Mesendoderm (in vitro differentiated cells): ENCODE measurements at places on chromosomes 4 and X.

DNA sequence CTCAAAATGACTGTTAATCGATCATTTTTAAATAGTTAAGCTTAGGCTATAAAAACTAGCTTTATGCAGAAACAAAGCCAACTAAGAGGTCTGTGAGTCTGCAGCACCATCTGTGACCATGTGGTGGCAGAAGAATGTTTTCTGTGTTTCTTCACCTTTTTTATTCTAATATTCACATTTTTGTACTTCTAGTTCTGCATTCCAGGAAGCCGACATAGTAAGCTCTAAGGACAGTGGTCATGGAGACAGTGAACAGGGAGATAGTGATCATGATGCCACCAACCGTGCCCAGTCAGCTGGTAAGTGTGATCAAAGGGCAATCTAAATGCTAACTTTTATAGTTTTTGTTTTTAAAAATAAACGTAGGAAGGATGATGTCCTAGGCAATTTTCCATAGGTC lies 5.6 kb downstream of the PCDH10 start:
- DNase-seq, result peak; percentile 45
- peak overlapping the region; percentile 7 for H3K4me3 ChIP-seq
- no peak overlapping the region for H3K27ac ChIP-seq
- H3K27me3 ChIP-seq, result no peaks in the 10 kb centered on the region
- no peaks in the 10 kb centered on the region for H3K4me1 ChIP-seq

GRCh38 chr4:184156163-184156920 lies 61.3 kb downstream of the ENPP6 start:
- DNase-seq, result no peak
- H3K36me3 ChIP-seq, result no peaks in the 10 kb centered on the region
- H3K4me3 ChIP-seq, result no peak overlapping the region
- H3K27me3 ChIP-seq, result no peaks in the 10 kb centered on the region

GRCh38 chr4:119113033-119113655 lies 22.5 kb upstream of the MYOZ2 start:
- no peak overlapping the region for H3K27ac ChIP-seq
- H3K4me3 ChIP-seq, result no peak overlapping the region
- H3K27me3 ChIP-seq, result no peaks in the 10 kb centered on the region
- H3K36me3 ChIP-seq, result no peaks in the 10 kb centered on the region
- DNase-seq, result peak; percentile 34

GRCh38 chr4:26827798-26828197 lies 32.8 kb upstream of the STIM2 start:
- no peak overlapping the region for H3K27ac ChIP-seq
- H3K4me3 ChIP-seq, result no peak overlapping the region
- no peaks in the 10 kb centered on the region for H3K36me3 ChIP-seq
- DNase-seq, result no peak

DNA sequence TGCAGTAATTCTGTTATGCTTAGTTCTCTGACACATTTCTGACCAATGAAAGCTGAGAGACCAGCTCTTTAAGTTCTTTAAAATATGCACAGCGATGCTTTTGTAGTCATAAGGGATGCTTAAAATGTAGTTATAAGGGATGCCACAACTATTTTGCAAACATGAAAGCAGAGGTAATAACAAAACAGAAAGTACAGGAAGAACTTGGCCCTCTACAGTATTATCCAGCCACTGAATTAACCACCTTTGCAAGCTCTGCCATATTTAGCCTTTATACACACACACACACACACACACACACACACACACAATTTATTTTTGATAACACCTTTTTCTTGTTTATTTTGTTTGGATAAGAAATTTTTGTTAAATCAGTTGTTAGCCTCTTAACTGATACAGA lies 590.0 kb downstream of the FAT4 start:
- H3K27me3 ChIP-seq, result no peaks in the 10 kb centered on the region
- H3K36me3 ChIP-seq, result no peaks in the 10 kb centered on the region
- H3K27ac ChIP-seq, result no peak overlapping the region
- no peak overlapping the region for H3K4me3 ChIP-seq
- no peaks in the 10 kb centered on the region for H3K4me1 ChIP-seq
- DNase-seq, result no peak

- H3K4me3 ChIP-seq, result no peak overlapping the region
- H3K36me3 ChIP-seq, result no peaks in the 10 kb centered on the region
- H3K4me1 ChIP-seq, result no peaks in the 10 kb centered on the region
These were observed 89.2 kb downstream of the PJA1 start for GRCh38 chrX:69076088-69076487.

- no peak overlapping the region for H3K4me3 ChIP-seq
- H3K27me3 ChIP-seq, result no peaks in the 10 kb centered on the region
- no peaks in the 10 kb centered on the region for H3K36me3 ChIP-seq
- no peak overlapping the region for H3K27ac ChIP-seq
- no peaks in the 10 kb centered on the region for H3K4me1 ChIP-seq
These were observed 132.7 kb upstream of the TTC29 start for GRCh38 chr4:147078362-147078761.

DNA sequence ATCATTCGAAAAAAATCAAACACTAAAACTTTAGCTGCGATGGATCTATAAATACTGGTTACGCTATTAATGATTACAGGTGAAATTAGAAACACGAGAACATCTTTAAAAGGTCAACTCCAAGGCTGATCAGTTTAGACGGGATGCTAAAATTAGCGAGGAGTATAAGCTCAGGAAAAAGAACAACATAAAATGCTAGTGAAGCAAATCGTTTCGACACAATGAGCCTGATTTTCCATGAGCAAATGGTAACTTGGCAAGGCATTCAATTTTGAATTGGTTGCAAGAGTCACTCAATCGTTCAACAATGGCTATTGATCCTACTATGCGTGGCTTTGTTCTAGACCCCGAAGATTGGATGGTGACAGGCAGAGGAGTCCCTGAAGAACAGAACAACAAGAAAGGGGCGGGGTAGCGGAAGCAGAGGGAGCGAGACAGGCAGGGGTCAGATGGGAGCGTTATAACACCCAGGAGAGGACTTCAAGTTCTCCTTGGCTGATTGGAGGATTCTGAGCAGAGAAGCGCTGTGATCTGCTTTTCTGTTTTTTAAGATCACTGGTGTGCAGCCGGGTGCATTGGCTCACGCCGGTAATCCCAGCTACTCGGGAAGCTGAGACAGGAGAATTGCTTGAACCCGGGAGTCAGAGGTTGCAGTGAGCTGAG lies 146.5 kb downstream of the RBM47 start:
- no peak overlapping the region for H3K27ac ChIP-seq
- no peak overlapping the region for H3K4me3 ChIP-seq
- DNase-seq, result peak; percentile 50
- H3K27me3 ChIP-seq, result no peaks in the 10 kb centered on the region
- H3K36me3 ChIP-seq, result no peaks in the 10 kb centered on the region
- peaks cover 3% of the 10 kb centered on the region for H3K4me1 ChIP-seq

GRCh38 chr4:6469898-6470501 lies 2.4 kb downstream of the PPP2R2C start:
- DNase-seq, result no peak
- peaks cover 3% of the 10 kb centered on the region for H3K27me3 ChIP-seq

- H3K36me3 ChIP-seq, result no peaks in the 10 kb centered on the region
- H3K4me1 ChIP-seq, result no peaks in the 10 kb centered on the region
- H3K27me3 ChIP-seq, result no peaks in the 10 kb centered on the region
- peak; percentile 22 for DNase-seq
These were observed 1.0 kb downstream of the HNRNPH2 start for GRCh38 chrX:101409043-101409442.

GRCh38 chrX:131402124-131402811 lies 113.2 kb upstream of the IGSF1 start:
- H3K36me3 ChIP-seq, result no peaks in the 10 kb centered on the region
- no peak for DNase-seq
- H3K4me1 ChIP-seq, result no peaks in the 10 kb centered on the region
- H3K27me3 ChIP-seq, result no peaks in the 10 kb centered on the region
- H3K27ac ChIP-seq, result no peak overlapping the region
- no peak overlapping the region for H3K4me3 ChIP-seq

DNA sequence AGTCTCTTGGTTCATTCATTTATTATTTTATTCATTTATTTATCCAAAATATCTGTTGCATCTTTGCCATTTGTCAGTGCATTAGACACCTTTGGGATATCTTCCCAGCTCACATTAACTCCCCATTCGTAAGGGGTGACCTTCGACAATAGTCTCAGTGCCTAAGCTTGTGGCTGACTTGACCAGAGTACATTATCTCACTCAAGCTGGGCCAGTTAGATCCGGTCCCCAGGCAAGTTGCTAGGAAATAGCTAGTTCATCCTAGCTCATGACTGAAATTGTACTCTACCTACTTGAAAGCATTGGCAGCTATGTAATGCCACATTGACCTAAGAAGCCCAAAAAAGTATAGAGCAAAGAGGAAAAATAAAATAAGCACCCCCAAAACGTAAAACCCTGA lies 165.3 kb downstream of the FBXO8 start:
- no peak overlapping the region for H3K27ac ChIP-seq
- no peaks in the 10 kb centered on the region for H3K27me3 ChIP-seq
- no peak overlapping the region for H3K4me3 ChIP-seq
- no peak for DNase-seq
- H3K4me1 ChIP-seq, result no peaks in the 10 kb centered on the region
- H3K36me3 ChIP-seq, result no peaks in the 10 kb centered on the region

DNA sequence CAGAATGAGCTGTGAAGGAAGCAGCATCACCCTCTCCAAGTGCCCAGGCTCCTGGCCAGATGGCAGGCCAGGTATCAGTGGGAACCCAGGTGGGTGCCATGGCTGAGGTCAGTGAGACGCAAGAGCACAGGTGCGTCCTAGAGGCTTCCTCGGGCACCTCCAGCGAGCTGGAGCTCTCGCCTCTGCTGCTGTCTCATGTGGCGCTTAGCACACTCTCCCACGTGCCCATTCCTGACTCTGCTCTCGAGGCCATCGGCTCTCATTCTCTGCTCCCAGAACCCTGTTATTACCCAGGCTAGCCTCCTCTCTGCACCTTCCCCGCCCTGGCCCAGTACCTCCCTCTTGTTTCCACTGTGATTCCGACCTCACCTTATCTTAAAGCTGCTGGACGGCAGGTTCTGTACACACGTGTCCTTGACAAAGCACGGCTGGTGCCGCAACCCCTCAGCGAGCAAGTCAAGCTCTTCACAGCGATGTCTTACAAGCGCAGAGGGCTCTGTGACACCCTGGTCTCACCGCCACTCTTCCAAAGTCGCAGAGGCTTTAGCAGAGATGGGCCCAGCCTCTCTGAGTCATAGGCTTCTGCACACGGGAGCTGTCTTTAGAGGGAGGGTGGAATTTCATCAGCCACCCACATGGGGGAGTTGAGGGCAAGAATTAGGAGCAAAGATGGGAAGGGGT lies 15.4 kb upstream of the MSANTD1 start:
- peaks cover 30% of the 10 kb centered on the region for H3K36me3 ChIP-seq
- no peak overlapping the region for H3K27ac ChIP-seq
- peak; percentile 66 for DNase-seq
- no peak overlapping the region for H3K4me3 ChIP-seq

DNA sequence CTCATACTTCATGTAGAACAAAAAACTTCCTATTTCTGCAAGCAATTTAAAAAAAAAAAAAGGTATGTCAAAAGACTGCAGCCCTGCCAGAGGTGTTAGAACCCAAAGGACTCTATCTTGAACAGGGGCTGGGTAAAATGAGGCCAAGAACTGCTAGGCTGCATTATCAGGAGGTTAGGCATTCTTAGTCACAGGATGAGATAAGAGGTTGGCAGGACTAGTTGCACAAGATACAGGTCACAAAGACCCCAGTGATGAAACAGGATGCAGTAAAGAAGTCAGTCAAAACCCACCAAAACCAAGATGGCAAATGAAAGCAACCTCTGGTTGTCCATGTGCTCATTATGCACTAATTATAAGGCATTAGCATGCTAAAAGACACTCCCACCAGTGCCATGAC lies 104.1 kb downstream of the ANOS1 start:
- no peaks in the 10 kb centered on the region for H3K27me3 ChIP-seq
- H3K27ac ChIP-seq, result no peak overlapping the region
- H3K4me3 ChIP-seq, result no peak overlapping the region
- H3K36me3 ChIP-seq, result no peaks in the 10 kb centered on the region

GRCh38 chr4:177308125-177308524 lies 1.5 kb upstream of the NEIL3 start:
- no peak for DNase-seq
- no peak overlapping the region for H3K27ac ChIP-seq
- no peaks in the 10 kb centered on the region for H3K27me3 ChIP-seq
- H3K36me3 ChIP-seq, result no peaks in the 10 kb centered on the region
- no peak overlapping the region for H3K4me3 ChIP-seq

DNA sequence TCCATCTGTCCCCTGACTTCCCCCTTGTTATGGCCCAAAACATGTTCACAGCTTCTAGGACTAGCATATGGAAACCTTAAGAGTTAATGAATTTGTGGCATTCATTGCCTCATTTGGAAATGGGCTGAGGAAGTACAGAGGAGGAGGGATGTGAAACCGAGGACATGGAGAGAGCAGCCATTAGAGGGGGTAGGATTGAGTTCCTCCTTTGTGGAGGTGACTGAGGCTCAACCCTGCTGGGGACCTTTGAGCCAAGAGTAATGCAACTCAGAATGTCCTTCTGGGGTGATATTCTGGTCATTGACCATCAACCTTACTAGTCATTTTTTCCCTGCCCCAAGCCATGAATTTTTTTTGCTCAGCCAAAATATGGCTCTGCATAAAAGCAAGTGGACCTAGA lies 109.4 kb downstream of the ZNF518B start:
- no peak overlapping the region for H3K27ac ChIP-seq
- H3K27me3 ChIP-seq, result no peaks in the 10 kb centered on the region
- DNase-seq, result no peak
- no peak overlapping the region for H3K4me3 ChIP-seq

DNA sequence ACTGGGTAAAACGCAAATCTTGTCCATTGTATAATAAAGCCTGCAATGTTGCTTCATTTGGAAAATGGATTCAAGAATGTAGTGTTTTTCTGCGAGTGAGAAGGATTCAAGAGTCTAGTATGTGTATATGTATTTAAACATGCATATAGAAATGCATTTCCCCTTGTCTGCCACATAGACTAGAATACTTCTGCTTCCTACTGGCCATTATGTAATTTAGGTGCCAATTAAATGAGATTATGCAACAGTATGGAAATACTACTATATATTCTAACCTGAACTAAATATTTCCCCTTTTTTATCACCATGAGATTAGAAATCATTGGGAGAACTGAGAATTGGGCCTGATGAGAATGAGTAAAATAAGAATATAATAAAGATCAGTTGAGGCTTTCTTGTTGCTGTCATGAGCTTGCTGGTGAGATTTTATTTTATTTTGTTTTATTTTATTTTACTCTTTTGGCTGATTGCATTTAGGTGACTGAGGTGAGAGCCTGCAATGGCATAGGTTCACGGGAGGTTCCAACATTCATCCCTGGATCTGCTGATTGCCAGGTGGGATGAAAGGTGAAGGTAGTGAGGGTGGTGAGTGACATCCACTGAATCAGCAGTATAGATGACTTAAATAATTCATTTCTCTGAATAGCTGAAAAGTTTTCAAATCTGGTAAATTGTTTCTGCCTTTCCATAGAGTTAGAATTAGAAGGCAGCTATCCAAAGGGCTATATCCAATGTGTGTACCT lies 95.6 kb upstream of the SLC4A4 start:
- H3K36me3 ChIP-seq, result no peaks in the 10 kb centered on the region
- H3K27me3 ChIP-seq, result no peaks in the 10 kb centered on the region
- H3K4me3 ChIP-seq, result no peak overlapping the region

DNA sequence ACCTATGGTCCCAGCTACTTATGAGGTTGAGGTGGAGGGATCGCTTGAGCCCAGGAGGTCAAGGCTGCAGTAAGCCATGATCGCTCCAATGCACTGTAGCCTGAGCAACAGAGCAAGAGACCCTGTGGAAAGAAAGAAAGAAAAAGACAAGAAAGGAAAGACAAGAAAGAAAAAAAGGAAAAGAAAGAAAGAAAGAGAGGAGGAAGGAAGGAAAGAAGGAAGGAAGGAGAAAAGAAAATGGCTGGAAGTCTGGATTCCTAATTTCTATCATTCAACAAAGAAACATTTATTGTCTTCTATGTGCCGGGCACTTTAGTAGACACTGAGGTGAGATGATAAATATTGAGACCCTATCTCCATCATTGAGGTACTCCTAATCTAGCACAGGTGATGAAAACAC lies 26.8 kb upstream of the BCORL1 start:
- no peaks in the 10 kb centered on the region for H3K36me3 ChIP-seq
- H3K4me1 ChIP-seq, result no peaks in the 10 kb centered on the region
- DNase-seq, result no peak
